ENCODE measurements at places on chromosomes 7 and 10.
A peak's percentile ranks its signal among the peaks of the same experiment; 100 is the strongest.

DNA sequence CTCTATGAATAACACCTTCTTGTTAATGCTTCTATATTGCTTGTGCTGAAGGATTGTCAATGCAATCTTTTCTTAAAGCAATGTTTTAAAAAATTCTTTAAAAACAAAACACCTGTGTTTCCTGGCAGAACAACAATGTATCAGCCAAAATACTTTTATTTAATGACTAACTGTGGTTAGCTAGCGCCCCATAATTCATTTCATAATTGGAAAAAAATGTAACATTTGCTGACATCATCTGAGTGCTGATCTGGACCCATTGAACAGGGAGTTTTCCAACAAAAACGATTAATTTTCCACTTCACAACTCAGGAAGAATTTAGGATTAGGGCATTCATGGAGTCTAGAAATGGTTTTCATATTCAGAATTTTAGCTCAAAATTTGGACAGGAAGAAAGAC, 137.6 kb upstream of the CDK6 start:
- no peak for DNase-seq

- DNase-seq: no peak
Measured at GRCh38 chr7:45133352-45133751, 21.9 kb upstream of the TBRG4 start.

DNA sequence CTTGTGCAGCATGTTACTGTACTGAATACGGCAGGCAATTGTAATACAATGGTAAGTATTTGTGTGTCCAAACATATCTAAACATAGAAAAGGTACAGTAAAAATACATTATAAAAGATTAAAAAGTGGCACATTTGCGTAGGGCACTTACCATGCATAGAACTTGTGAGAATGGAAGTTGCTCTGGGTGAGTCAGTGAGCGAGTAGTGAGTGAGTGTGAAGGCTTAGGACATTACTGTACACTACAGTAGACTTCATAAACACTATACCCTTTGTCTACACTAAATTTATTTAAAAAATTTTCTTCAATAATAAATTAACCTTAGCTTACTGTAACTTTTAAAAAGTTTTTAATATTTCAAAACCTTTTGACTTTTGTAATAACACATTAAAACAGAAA, 37.5 kb downstream of the BPGM start:
- no peak for DNase-seq

DNA sequence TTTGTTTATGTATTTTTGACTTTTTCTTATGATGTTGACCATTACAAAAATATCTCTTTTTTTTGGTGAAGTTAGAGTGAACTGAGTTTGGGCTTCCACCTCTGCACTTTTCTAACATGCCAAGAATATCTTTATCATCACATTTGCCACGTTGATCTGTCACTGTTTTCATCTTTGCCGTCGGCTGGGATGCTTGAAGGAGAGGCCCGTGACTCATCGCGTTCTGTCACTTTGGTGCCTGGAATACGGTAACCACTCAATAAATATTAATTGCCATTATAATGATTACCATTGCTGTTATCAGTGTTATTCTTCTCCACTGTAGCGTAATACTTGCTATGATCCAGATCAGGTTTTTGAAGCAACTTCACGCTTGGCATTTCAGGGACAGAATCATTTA, 350.8 kb upstream of the PFKP start:
- DNase-seq: no peak

- no peak for DNase-seq
Measured at GRCh38 chr10:114953047-114953446, 15.1 kb downstream of the TRUB1 start.

GRCh38 chr10:43923328-43923727, 274.6 kb upstream of the ZNF32 start:
- DNase-seq: no peak

GRCh38 chr7:34187798-34188307, 282.5 kb downstream of the BMPER start:
- DNase-seq: no peak

DNA sequence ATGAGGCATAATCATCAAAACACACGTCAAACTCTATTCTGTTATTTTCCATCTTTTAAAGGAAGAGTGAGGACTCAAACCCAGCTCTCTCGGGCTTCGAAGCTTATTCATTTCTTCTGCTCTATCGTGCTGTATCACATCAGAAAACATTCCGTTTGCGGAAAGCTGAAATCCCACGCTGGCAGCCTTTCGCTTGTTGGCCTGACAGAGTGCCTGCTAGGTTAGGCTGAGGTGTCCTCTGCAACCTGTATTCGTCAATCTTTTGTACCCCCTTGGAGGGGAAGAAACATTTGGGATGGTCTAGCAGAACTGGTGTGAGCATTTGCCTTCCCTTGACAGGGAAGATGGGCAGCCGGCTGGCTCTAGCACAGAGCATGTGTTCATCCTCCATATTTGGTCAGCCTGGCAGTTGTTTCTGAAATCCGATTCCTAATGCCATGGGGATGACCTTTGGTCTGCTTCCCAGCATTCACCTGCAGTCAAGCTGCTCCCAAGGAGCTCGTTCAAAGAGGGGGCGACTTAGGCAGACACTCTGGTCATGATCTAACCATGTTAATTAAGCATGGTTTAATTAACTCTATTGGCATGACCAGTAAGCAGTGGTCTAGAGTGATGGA, 55.2 kb downstream of the TACC2 start:
- DNase-seq: no peak

DNA sequence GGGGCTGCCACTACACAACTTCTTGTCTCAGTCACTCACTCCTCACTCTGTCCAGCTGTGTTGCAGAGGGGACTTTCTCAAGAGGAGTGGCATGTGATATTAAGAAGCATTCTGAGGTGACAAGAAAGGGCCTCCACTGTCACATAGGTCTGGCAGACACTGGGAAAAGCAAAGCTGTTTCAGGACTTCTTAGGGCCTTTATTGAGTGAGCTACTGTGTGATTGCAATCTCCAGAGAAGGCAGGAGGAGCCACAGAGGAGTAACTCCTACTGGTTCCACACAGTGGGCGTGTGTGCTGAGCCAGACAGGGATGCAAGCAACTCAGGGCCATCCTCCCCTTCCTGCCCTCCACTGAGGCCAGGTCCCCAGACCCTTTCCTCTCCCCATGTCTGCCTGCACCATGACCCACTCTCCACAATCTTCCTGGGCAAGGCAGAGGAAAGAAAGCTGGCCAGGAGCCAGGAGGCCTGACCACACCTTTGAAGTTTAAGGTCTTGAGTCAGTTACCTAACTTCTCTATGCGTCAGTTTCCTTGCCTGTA, 262.0 kb upstream of the ZMIZ1 start:
- DNase-seq: no peak

- DNase-seq: no peak
Measured at GRCh38 chr10:16944402-16944801, 127.2 kb upstream of the RSU1 start.

DNA sequence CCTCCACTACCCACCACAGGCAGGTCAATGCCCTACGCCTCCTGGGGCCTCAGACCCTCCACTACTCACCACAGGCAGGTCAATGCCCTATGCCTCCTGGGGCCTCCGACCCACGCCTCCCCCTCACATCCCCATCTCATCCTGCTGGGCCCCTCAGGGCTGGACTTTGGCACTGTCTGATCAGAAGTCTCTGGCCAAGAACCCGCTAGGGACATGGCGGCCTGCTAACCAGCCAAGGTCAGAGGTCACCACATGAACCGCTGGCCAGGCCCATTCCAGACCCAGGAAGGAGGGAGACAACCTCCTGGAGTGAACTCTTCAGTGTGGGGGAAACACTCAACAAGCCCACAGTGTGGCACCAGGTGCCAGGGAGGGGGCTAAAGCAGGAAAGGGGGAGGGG, 55.8 kb downstream of the STK32C start:
- no peak for DNase-seq

DNA sequence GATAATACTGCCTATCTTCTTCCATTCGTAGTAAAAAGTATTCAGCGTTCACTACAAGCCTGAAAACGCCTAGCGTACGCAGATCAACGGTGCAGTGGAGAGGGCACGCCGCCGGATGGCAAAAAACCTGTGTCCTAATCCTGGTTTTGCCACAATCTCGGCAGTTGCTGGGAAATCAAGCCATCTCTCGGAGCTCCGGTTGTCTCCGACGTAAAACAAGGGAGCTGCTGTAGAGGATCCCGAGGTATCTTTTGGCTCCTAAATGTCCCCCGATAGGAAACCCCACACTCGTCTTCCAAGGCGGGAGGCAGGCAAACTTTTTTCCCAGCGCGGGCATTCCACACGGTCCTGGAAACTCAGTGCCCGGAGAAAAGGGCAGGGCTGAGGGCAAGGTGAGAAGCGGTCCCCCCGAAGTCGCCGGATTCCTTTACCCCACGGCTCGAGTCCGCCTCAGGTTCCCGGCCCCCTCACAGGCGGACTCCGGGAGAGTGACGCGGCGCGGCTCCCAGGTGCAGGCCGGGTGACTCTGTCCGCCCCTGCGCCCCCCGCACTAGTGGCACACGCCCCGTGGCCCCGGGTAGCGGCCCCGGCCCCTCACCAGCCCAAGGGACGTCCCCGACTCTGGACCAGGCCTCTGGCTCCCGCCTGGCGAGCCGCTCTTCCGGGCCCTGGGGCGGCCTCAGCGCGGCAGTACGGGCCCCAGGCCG, 649 bp downstream of the IDE start:
- DNase-seq: no peak

DNA sequence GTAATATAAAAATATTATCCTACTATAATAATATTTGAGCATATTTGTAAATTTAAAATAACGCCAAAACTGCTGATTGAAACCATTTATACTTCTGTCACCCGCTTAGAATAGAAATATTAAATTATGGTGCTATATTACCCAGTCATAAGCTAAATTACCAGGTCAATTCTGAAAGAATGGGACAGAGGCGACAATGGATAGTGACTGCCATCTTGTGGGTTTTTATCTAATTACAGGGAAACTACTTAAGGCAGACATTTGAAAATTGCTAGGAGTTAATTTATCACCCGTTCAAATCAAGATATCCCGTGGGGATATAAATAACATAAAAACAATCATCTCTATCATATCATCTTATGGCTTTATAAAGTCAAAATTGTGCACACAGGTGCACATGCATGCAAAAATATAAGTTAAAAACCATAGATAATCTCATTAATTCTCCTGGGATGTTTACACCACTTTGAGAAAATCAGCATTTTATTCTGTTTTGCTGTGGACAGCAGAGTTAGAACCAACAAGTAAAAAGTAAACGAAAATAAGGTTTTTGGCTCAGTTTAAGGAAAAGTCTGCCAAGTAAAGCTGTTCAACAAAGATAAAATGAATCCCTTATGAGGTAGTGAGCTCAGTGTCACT, 41.3 kb upstream of the HPSE2 start:
- no peak for DNase-seq

GRCh38 chr10:71831646-71832552, 19.2 kb downstream of the PSAP start:
- no peak for DNase-seq

GRCh38 chr10:102962951-102963755, 45.1 kb downstream of the CNNM2 start:
- DNase-seq: no peak

- no peak for DNase-seq
Measured at GRCh38 chr10:4804465-4804864, 21.5 kb upstream of the AKR1E2 start.

GRCh38 chr7:2241580-2242540, at the start of the genes MRM2 and NUDT1:
TSS of gene MRM2 (minus strand) at chr7:2242205. CDS start at chr7:2242169, 36 bp downstream.
TSS of gene NUDT1 (plus strand) at chr7:2242226. CDS start at chr7:2244575, 2,349 bp downstream.
- peak; percentile 76 for DNase-seq

DNA sequence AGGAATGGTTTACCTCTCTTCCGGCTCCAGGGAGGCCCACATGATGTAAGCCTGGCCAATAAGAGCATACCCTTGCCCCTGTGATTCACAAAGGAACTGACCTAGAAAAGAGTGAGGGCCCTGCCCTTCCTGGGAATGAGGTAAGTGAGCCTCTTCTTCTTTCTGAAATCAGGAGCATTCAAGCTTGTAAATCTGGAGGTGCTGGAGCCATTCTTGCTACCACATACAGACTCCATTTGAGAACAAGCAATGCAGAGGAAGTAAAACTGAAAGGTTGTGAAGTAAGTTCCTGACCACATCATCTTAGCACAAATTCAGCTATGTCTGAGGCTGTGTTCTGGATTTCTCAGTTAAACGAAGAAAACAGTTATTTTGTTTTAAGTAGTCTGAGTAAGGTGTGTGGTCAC, 132.2 kb downstream of the CD36 start:
- no peak for DNase-seq

DNA sequence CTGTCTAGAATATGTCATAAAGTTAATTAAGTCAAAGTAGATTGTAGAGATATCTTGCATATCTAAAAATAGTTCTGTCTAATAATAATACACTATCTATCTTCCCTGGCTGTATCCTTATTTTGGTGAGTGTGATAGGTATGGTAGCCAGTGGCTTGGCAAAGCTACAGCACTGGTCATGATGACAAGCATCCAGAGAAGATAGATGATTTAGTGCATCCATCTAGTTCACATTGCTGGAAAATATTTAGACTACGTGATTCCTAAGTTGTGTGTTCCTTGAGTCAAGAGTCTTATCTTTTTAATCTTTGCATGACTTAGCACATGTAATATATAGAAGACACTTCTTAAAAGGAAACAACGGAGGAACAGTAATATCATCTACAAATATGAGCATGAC, 711.2 kb upstream of the KCND2 start:
- DNase-seq: no peak

DNA sequence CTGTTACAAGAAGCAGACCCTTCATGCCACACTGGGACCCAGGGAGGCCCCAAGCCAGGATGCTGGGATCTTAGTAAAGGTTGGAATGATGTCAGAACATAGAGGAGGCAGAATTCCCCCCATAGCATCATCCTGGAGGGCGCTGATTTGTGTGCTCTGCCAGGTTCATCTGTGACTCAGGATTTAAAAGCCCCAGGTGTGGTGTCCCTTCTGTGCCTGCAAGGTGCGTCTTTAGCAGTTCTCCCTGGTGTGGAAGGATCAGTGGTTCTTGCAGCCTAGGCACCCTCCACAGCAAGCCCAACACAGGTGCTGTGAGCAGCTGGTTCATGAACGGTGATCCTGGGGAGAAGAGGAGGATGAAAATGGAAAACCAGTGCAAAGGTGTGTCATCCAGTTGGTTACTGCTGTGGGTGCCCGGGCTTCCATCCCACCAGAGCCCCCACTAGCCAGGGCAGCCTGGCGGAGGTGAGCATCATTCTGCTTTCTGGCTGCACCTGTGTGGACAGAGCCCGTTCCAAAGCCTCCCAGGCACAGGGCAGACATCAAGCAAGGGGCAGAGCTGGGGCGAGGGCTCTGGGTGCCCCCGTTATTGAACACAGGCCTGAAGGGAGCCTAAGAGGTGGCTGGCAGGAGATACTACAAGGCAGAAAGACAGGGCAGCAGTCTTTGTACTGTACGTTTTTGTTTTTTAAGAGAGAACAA, 49.5 kb downstream of the IKZF1 start:
- no peak for DNase-seq

GRCh38 chr7:157386979-157387800, 50.4 kb downstream of the DNAJB6 start:
- peak; percentile 64 for DNase-seq

GRCh38 chr7:29825775-29826529, 19.6 kb downstream of the WIPF3 start:
- no peak for DNase-seq

- DNase-seq: no peak
Measured at GRCh38 chr10:4136121-4136520, 351.1 kb upstream of the KLF6 start.

DNA sequence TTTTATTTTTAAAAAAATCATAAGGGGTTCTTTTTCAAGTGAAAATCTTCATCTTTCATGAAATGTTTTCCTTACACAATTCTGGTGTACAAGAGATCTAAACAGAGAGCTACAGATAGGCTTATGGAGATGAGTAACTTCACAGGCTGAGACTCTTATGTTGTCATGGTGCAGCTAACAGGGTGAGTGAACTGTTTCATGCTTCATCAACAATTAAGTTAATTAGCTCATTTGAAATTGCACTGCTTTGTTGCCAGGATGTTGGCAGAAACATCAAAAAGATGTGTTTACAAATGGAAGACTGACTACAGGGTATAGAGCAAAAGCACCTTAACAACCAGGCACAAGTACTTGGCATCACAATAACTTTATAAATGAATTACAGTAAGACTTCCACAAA, 230.8 kb downstream of the FOXP2 start:
- no peak for DNase-seq
